ENCODE measurements at places on chromosomes 3 and 15.

DNA sequence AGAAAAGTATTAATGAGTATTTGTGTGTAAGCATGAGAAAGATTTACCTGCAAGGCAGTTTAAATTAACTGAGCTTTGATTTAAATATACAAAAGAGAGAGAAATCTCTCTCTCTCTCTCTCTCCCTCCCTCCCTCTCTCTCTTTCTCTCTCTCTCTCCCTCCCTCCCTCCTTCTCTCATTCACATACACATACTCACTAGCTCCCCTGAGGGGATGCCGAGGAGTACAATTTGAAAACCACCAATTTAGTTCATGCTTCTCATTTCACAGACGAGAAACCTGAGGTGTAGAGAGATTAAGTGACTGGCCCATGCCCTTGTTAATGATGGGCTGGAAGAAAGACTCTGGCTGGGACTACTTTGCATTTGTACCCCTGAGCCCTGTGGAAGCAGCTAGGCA is 59.4 kb downstream of the MECOM start:
- no peak for DNase-seq

- DNase-seq = no peak
Measured at GRCh38 chr3:66266551-66266950, 45.8 kb downstream of the SLC25A26 start.

DNA sequence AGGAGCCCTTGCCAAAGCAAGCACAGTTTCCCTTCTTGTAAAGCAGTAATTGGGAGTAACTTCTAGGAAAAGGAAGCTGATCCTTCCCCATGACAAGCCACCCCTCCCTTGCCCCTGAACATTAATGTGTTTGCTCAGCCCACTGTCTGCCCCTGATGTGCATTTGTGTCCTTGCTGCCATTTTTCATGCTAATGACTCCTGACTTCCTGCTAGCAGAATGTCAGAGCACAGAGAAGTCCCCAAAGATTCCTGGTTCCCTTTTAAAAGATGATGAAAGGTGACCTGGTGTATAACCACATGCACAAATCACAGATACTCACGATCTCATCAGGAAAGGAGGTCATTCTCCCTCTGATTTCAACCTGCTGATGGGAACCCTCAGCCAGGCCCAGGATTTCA is 44.2 kb upstream of the WNT5A start:
- no peak for DNase-seq

GRCh38 chr3:131843174-131843573 is 191.6 kb downstream of the CPNE4 start:
- DNase-seq = no peak

GRCh38 chr3:154044671-154045070 is 76.5 kb upstream of the ARHGEF26 start:
- no peak for DNase-seq

DNA sequence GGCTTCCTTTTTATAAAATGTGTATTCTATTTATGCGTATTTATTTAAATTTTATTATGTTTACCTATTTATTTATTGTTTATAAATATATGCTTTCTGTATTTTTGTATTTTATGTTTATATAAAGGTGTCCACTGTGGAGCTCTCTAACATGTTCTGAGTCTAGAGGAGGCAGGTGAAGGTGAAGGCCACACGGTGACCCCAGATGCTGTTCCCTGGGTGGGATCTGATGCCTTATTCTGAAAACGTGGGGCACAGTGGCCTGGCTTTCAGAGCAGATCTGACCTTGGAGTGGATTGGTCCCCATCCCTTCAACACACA is 104.7 kb upstream of the SLC7A14 start:
- DNase-seq = no peak

DNA sequence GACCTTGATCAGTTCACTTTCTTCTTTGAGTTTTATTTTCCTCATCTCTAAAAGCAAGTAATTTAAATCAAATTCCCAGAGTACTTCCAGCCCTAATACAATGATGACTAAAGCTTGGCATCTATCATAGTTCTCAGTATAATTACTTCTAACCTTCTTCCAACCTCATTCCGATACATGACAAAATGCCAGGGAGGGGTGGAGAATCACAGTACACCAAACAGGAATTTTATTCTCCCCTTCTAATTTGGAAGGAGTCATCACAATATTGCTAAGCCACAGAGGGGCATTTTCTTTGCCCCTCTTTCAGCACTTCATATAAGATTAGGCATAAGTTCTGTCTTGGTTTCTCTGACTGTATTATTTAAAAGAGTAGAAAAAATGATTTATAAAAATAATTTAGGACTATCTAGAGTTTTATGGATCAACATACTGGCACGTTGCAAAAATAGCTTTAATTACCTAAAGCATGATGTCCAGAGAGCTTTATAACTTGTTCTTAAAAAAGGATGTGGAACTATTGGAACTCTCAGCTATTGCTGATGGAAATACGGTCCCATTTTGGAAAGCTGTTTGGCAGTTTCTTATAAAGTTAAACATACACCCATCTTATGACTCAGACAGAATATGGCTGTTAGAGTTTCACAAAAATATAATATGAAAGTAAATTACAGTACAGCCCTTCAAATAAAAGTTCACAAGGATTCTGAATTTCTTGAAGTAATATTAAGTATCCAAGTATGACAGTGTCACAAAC is 86.9 kb upstream of the UBE2E2 start:
- no peak for DNase-seq

GRCh38 chr3:63450023-63450422 is 171.9 kb downstream of the SYNPR start:
- DNase-seq = no peak

All from nephron progenitor cell (in vitro differentiated cells).